ENCODE measurements at places on chromosomes 5 and 9.

DNA sequence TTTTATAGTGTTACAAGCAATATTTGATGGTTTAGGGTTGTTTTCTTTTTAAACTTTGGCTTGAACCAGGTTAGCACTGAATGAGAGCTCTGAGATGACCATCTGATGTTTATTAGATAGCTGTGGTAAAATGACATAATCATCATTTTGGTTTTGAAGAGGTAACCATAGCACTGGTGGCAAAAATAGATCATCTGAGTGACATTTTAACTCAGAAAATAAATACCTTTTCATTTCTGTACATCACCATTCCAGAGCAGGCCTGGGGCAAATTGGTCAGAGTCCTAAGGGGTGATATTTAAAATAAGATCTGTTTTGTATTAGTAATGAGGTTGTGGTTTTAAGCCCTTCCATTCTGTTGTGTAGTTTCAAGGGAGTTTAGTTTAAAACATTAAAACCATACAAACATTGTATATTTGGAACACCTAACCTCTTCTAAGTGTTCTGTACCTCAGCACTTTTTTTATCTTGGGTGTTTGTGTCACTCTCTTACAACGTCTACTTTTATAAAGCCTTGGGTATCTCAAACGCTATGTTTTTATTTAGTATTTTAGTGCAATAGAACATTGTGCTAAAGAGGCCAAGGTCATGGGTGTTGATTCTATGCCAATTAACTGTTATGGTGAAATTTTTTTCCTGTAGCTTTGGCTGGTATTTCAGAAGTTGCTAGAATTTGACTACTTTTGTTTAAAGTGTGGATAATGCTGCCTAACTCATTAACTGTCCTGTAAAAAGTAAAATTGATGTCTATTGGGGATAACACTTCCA, 166.1 kb downstream of the CD180 start:
- no peak for DNase-seq

DNA sequence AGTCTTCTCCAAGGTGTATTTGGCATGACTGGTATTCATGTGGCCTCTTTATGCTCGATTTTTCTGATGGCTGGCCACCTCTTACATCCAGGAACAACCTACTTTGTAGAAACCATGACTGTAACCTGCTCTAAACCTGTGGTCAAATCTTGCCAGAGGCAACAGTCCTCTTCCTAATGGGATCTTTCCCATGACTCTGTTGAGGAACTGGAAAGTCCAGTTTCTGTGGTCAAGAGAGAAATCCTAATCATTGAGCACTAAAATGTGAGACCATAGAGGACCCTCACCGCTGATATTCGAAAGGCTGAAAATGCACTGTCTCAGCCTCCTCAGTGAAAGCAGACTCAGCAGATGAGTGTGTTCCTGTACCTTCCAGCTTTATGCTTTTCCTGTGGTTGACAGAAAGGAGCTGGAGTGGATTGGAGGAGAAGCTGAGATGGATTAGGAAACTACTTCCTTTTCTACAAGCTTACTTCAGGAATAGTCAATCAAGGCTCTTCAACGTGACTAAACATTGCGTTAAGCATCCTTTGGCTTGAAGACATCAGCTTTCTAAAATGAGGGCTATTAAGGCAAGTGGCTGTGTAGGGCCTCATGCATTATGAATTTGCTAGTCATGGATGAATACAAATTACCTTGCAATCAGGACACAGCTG, 69.7 kb upstream of the DAPK1 start:
- DNase-seq = no peak

GRCh38 chr5:74016373-74016772, 390.4 kb downstream of the ARHGEF28 start:
- DNase-seq = no peak

DNA sequence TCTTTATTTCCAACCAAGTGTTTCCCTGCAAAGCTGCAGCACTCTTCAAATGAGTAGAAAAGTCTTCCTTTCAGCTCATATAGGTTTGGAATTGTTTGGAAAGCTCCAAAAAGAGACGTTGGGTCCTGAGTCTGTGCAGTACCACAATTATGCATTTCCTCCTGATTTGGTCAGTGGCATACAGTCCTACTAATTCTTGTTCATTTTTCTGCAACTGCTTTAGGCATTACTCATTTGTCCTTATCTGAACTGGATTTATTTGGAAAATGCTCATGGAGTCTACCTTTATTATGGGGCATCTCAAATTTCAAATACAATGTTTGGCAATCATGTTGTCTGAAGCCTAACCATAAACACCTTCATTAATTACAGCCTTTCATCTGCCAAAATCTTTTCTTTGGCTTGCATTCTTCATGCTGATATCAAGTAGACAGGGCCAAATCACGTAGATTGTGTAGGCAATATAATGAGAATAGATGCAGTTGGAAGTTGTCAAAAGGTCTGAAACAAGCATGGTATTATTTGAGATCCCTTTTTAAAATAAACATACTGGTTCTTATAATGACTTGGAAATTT, 232.8 kb downstream of the TLE1 start:
- DNase-seq = no peak

DNA sequence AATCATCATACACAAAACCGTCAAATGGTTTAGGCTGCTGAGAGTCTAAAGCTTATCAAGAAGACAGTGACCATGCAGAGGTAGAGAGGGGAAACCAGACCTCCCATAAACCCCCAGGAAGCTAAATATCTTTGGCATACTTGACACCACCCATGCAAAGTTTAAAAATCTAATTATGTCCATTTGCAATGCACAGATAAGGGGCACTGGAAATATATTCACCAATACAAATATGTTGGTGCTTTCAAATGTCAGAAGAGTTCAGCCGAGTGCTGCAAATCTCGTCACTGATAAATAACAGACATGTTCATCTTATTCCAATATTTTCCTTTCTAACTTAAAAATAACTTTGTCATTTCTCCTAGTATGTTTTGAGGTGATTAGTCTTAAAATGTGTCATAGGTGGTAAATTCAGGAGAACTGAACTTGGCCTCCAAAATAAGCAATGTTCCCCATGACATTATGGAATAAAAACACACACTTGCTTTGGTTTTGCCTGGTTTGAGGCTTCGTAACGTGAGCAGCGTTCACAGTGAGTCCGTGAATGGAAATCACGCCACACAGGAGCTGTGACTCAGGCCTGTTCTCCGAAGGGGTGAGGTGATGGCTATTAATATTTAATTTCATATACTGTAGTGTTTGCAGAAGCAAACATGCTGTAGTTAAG, 182.2 kb downstream of the AOPEP start:
- no peak for DNase-seq

DNA sequence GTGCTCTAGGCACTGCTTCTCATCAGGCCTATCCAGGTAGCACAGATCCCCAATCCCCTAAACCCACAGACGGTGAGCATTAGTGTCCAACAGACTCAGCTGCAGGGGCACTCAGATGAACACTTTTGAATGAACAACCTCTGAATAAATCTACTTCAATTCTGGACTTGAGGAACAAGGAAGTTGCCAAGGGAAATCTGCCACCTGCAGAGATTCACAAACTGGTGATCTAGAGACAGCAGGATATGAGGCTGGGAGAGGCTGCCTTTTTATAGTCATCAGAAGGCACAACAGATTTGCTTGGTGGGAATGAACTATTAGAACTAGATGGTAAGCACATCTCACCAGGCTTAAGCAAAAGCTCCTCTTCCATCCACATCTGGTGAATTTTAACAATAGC, 7.0 kb upstream of the HK3 start:
- no peak for DNase-seq

- no peak for DNase-seq
These were observed 184.2 kb upstream of the TBCA start for GRCh38 chr5:77960305-77960704.

DNA sequence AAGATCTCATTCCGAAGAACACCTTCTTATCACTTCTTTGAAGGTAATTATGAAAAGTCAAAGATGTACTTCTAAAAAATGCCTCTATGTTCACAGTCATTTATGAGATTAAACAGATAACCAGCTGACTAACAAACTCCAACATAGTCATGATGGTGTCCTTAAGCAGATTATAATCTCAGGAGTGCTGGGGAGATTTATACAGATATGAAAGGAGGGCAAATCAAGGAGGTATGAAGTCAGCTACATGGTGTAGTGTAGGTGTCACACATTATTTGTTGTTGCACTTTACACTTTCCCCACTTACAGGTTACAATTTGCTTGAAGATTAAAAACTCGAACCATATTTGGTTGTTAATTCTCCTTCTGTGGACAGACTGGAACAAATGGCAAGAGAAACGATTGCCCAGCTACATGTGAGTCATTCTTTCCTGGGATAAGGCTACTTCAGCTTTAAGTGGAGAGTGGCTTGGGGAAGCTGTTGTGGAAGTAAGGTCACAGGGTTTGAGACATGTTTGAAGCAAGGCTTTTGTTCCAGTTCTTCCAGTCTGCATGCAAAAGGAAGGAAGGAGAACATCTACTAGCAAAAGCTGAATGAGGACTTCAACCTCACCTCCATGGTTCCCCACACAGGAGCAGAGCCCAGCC, 320.1 kb downstream of the ADGRV1 start:
- DNase-seq = no peak

DNA sequence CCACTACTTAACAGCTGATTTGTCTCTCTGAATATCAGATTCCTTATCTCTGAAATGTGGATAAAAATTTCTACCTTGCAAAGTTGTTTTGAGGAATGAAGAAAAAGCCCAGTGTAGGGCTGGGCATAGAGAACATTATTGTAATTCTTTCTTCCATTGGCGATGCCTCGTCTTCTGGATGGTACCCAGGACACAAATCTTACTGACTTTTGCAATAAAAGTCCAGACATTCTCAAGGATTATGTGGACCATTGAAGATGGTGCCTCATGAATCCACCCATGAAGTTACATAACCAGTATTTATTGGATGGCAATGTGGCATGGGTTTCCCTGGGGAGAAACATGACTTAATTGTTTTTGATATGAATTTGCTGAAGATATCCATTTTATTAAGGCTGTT, 33.1 kb downstream of the NNT start:
- DNase-seq = no peak

GRCh38 chr9:84137968-84138367, 157.4 kb downstream of the RMI1 start:
- DNase-seq = no peak

DNA sequence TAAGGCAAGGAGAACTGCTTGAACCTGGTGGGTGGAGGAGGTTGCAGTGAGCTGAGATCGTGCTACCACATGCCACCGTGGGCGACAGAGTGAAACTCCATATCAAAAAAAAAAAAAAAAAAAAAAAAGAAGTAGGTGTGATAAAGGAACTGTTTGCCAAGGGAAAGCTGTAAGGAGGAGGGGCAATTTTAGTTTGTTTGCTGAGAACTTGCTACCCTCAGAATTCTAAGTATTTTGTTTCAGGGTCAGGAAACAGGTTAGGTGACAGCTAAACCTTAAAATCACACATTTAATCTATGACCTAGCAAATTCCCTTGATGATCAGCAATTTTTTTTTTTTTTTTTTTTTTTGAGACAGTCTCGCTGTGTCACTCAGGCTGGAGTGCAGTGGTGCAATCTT, 7.2 kb upstream of the ARRDC3 start:
- no peak for DNase-seq

DNA sequence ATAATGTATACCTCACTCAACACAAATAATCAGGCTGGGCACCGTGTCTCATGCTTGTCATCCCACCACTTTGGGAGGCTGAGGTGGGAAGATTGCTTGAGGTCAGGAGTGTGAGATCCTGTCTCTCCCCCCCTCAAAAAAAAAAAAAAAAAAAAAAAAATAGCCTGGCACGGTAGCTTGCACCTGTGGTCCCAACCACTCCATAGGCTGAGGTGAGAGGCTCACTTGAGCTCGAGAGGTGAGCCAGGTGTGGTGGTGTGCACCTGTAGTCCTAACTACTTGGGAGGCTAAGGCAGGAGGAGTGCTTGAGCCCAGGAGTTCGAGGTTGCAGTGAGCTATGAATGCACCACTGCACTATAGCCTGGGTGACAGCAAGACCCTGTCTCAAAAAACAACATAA, 9.6 kb upstream of the ETF1 start:
- DNase-seq = no peak

DNA sequence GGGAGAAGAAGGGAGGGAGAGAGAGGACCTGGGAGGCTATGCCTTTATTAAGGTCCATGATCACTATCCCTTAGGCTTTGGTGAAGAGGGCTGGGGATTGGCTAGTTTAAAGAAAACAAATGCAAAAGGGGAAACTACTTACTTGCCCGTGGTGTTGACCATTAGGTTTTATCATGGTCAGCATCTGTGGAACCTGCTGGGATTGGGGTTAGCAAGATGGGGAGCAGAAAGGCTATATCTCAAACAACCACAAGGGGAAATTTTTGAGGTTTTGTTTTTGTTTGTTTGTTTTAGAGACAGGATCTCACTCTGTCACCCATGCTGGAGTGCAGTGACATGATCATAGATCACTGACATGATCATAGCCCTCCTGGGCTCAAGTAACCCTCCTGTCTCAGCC, 9.0 kb upstream of the RAD23B start:
- DNase-seq = no peak

DNA sequence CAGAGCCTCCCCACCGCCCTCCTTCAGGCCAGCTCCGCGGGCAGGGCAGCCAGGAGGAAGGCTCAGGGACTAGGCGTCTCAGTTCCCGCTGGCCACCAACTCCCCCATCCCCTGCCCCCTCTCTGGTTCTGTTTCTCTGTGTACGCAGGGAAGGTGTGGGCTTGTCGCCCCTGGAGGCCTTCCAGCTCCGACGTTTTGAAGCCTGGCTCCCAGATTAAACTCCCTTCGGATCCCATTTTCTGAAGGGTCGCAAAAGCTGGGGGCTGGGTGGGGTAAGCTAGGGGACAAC, 346 bp downstream of the ATOX1 start:
- no peak for DNase-seq

GRCh38 chr5:151688436-151688835, 1.7 kb upstream of the SPARC start:
- no peak for DNase-seq

GRCh38 chr9:61673247-61673646, 483.4 kb downstream of the SPATA31A7 start:
- DNase-seq = no peak

DNA sequence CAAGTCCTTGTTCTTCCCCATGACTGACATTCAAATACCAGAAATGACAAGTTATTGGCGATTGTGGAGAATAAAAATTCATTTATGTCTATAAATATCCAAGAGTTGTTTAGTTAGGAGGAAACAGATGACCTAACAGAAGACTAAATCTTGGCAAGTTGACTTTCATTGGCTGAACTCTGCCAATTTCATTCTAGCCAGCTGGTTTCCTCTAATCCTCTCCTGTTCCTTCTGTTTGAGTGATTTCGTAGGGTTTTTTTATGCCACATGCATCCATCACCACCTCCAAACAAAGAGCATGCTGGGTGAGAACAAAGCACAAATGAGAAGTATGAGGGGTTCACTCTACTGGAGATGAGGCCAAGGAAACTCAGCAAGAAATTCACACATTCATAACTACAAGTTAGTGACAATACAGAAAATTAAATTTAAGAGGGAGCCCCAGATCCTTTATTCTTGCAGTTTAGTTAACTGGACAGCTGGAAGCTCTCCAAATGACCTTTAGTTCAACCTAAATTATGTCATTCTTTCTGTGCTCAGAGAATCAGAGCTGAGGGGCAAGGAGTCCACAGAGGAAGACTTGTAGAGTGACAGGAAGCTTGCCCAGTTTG, 932.0 kb downstream of the TLE4 start:
- no peak for DNase-seq
